ENCODE measurements at places on chromosomes 2 and 18. TPM values are rescaled to one million over a fixed set of nuclear protein-coding genes. Genes with fewer than 3 reads are reported as not detected.

DNA sequence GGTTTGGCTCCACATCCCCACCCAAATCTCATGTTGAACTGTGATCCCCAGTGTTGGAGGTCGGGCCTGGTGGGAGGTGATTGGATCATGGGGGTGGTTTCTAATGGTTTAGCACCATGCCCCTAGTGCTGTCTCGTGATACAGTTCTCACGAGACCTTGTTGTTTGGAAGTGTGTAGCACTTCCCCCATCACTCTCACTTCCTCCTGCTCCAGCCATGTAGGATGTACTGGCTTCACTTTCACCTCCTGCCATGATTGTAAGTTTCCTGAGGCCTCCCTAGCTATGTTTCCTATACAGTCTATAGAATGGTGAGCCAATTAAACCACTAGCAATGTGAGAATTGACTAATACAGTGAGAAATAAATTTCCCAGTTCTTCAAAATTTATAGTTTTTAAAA is 325.9 kb downstream of the FSIP2 start:
- no peak for DNase-seq

DNA sequence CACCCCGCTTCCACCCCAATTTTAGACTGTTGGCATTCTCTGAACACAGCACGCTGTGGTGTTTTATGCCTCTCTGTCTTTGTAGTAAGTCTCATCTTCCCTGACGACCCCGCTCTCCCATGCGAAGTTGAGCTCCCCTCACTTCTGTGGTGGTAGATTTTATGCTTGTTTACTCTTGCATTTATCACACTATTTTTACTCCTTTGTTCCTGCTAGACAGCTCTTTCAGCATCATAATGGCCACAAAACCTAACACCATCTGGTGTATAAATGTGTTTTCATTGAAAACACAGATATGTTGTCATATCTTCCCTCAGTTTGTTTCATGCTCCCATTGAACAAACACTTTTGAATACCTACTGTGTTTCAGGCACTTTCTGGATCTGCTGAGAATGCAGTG is 57.1 kb downstream of the PKP4 start:
- DNase-seq: no peak

DNA sequence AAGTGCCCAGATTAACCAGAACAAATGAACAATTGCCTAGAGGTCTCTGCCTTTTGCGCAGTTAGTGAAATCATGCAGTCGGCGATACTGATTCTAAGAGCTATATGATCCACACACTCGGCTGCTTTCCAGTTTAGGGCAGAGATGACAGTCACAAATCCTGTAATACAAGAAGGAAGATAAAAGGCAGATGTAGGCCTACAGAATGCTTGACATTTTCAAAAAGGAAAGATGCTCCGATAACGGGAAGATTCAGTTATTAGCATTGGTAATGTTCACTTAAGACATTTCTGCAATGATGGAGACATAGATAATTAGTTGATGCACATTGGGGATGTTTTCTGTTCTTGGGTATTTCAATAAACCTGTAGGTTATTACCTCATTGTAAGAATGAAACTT is 19.5 kb downstream of the NYAP2 start:
- DNase-seq: no peak

- no peak for DNase-seq
Measured at GRCh38 chr2:222945887-222946286, 85.1 kb downstream of the ACSL3 start.

DNA sequence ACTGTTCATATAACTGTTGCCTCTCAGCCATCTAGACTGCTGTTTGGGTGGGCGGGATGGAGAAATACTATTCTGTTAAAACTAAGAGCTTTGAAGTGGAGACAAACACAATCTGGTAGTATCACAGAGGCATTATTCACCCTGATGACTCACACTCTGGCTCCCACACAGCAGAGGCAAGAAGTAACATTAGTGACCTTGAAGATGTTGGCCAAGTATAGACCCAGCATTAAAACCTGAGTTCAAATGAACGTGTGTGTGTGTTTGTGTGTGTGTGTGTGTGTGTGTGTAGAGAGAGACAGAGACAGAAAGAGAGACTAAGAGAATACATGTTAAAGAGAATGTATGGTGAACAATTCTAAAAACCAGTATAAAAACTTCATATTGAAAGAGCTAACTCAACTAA is 22.5 kb upstream of the ACVR1 start:
- no peak for DNase-seq

- DNase-seq: no peak
Measured at GRCh38 chr2:5352286-5352685, 339.9 kb upstream of the SOX11 start.

- DNase-seq: no peak
Measured at GRCh38 chr2:76984359-76984758, 537.8 kb downstream of the LRRTM4 start.

- no peak for DNase-seq
Measured at GRCh38 chr2:151258121-151258520, 3.5 kb downstream of the RBM43 start.

- DNase-seq: no peak
Measured at GRCh38 chr2:77397763-77398162, 124.4 kb downstream of the LRRTM4 start.

- no peak for DNase-seq
Measured at GRCh38 chr2:172047566-172048507, 37.5 kb upstream of the DLX1 start.

DNA sequence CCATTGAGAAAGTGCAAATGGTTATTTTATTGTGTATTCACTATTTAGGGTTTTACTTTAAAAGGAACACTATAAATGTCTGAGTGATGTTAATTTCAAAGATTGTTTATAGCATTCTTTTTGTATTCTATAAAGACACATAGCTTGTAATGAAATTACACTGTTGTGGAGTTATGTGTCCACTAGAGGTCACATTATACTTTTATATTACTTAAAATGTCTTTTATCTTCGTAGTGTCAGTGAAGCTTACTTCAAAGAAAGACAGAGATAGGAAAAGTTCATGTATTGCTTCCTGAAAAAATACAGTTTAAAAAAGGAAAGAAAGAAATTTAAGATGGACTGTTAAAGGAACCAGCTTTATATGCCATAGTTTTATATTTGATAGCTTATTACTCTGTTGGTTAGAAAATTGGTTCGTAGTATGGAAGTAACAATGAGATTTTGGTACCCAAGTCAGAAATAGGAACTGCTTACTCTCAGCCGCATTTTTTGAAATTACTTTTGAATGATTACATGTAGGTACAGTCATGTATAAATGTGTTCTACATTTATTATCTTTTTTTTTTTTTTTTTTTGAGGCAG is 20.5 kb downstream of the APLF start:
- no peak for DNase-seq

DNA sequence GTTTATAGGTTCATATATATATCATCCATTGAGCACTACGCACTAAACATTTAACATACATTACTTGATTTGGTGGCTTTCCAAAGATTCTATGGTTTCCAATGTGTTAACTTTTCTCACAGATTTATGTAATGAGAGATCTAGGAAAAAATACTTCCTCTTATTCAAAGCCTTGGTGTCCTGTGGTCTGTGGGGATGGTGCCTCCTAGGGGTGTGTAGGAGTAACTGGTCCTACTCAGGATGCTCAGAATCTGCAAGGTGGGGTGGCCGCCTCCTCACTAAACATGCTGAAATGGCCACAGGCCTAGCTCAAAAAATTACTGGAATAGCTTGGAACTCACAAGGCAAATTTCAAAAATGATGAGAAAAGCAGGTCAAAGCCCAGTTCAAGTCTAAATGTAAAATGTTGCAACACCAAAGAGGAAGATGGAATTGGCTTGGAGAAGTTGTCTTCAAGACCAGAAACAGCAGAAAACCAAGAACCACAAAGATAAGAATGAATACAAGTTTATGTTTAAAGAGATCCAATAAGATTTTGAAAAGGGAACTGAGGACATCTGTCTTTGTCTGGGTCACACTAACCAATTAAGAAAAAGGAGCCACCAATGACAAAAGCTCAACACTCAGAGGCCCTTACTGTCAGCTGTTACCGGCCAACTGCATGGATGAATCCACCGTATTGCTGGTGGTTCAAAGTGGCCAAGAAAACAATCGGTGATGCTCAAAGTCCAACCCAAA is 11.5 kb downstream of the GPR55 start:
- DNase-seq: no peak

DNA sequence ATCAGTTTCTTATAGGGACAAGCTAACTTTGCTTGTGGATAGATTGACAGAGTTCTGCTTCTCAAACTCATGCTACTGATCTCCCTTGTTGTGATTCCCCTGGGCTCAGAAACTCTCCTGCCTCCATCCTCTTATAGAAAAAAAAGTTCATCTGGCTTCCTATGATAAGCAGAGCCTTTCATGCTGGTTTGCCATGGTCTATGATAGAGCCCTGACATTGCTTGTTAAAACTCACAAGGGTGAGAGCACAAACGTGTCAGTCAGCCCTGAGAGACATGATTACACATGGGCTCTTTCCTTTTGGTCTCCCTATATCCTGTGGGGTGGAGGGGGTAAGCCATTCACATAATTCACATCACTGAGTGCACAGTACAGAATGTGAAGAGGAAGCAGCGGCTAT is 121.8 kb downstream of the TDRD15 start:
- DNase-seq: no peak

DNA sequence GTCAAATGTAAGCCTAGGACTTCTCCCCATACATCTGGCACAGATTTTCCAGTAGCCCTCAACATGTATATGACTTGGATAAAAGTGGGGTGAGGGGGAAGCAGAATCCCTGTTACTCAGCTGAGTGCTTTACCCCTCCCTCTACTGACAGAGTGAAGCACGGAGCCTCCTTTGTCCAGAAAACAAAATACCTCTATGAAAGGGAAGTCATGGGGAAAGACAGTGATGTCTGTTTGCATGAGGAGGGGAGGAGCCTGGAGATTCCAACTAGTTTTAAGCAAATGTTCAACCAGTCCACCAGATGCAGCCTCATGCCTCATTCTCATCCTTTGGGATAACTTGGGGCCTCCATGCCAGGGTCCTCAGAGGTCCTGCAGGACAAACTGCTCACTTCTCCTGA is 203.9 kb downstream of the SMAD2 start:
- DNase-seq: no peak

DNA sequence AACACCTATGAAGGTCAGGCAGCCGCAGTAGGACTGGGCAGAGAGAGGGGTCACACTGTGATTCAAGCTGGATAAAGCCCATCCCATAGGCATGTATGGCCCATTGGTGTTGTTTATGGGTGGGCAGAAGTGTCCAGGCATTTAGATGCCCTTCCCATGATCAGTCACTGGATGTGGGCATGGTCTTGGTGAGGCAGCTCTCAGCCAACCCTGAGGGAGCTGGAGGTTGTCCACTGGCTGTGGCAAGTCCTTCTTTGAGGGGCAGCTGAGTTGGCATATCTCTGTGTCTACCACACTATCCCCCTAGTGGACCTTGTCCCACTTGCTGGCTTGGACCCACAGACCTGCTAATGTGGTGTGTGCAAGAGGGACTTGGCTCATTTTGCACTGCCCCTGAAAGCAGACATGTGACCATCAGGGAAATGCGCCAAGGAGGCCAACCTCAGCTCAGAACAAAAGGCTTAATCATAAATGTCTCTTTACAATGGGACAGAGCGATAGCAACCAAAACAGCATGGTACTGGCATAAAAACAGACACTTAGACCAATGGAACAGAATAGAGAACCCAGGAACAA is 82.0 kb downstream of the TMEM17 start:
- DNase-seq: no peak

- no peak for DNase-seq
Measured at GRCh38 chr2:218281449-218281848, 10.9 kb downstream of the TMBIM1 start.

DNA sequence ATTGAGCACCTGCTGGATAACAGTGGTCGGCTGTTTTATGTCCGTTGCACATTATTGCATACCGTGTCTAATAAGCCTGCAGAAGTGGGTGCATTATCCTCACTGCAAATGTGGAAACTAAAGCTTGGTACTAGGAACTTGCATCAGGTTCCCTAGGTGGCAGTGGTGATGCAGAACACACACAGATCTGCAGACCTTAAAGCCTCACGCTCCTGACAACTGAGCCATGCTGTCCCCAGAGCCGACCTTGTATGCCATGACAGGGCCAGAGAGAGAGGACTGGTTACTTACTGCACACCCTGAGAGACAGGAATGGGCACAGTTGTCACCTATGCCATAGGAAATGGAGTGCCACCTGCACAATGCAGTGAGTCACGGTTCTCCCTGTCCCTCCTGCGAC is 151.8 kb downstream of the SH3RF3 start:
- no peak for DNase-seq

DNA sequence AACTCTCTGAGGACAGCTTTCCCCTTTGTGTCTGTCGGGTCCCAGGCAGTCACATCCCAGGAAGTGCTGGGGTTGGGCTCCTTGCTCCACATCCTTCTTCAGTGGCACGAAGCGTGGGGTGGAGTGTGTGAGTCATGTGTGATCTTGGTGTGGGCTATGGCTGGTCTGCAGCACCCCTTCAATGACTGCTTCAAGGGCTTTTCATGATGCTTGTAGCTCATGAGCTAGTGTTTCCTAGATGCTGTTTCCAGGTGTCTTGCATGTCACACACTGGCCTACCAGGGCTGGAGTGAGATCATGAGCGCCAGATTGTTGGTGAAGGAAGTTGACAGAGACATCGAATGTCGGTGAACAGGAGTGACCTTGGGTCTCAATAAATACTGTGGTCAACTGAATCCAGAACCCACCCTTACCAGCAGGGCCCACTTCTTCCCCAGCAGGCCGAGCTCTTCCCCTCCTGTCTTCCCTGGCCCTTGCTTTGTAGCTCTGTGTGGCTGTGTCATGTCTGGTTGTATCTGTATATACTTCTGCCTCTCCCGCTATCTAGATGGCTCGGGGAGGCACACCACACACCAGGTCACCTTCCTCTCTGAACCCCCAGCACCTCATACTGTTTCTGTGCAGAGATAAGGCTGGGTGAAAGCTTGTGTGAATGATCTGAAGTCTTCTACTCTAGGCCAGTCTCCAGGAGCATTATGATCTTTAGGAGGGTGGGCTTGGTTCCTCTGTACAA is 3.8 kb downstream of the C2orf92 start:
- DNase-seq: no peak

GRCh38 chr2:61978522-61978921 is 73.0 kb downstream of the COMMD1 start:
- DNase-seq: peak; percentile 5

STEAP3 gene
- under 0.01 TPM for total RNA-seq

LINC00305 gene
- not detected for total RNA-seq

MC5R gene
- 2.9 TPM for total RNA-seq

DNAJB2 gene
- 46.1 TPM for total RNA-seq

CPO gene
- total RNA-seq: not detected

RSAD2 gene
- total RNA-seq: 3.3 TPM

SGO2 gene
- 2.9 TPM for total RNA-seq

ZSWIM2 gene
- total RNA-seq: 0.41 TPM

GPR35 gene
- total RNA-seq: 0.41 TPM

KLHL41 gene
- 4.1 TPM for total RNA-seq

GRP gene
- total RNA-seq: 22.8 TPM

All from frontal cortex (tissue), 4 donors.